Anterior cingulate cortex (tissue), 58 donors: ENCODE measurements at places on chromosomes 16 and 17.

DNA sequence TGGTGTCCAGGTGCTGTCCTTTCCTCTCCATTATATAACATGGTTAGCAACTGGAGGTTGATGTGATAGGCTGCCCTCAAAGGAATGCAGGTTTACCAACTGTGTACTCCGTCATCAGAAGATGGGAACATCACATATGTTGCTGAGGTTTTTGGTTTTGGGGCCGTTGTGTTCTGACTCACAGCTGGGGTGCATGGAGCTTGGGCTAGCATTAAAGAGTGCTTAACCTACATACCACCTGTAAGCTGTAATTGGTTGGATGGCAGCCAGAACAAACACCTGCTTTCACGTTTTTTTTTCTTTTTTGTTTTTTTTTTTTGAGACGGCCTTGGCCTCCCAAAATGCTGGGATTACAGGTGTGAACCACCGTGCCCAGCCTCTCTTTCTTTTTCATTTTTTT, 20.9 kb downstream of the TMEM11 start:
- DNase-seq = no peak

GRCh38 chr17:14712611-14713021, 411.7 kb downstream of the HS3ST3B1 start:
- DNase-seq = no peak

GRCh38 chr17:21592774-21593173, 99.5 kb upstream of the KCNJ18 start:
- DNase-seq = no peak

GRCh38 chr17:10357768-10358167, 15.0 kb downstream of the MYH13 start:
- no peak for DNase-seq

GRCh38 chr17:31321966-31322365, 544 bp upstream of the EVI2A start:
- no peak for DNase-seq

GRCh38 chr17:17696882-17697633, 15.8 kb downstream of the RAI1 start:
- DNase-seq = no peak

DNA sequence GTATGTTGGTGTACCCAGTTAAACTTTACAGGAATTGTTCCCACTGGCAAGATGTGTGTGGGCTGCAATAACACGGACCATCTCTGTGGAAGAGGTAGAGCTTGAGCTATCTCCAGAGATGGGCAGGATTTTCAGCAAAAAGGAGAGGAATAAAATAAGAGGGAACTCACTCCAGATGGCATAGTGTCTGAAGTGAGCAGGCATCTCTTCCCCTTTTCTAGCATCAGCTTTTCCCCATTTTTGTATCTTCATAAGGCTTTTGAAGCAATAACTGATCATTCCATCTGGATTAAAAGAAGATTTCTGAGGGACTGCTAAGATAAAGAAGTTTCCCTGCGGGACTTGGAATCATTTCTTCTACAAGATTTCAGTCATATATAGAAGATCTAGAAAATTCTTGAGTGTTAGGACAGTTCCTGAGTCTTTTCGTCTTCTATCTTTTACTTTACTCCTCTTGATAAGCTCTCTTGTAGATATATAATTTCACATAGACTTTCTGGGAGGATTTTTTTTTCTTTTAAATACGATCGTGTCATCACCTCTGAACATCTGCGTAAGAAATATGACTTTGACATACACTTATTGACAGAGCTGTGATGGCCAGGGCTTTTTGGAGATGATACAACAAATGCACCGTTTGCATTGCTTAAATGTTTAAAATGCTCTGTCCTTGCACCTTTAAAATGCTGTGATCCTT, 2.1 kb downstream of the CPD start:
- DNase-seq = no peak

DNA sequence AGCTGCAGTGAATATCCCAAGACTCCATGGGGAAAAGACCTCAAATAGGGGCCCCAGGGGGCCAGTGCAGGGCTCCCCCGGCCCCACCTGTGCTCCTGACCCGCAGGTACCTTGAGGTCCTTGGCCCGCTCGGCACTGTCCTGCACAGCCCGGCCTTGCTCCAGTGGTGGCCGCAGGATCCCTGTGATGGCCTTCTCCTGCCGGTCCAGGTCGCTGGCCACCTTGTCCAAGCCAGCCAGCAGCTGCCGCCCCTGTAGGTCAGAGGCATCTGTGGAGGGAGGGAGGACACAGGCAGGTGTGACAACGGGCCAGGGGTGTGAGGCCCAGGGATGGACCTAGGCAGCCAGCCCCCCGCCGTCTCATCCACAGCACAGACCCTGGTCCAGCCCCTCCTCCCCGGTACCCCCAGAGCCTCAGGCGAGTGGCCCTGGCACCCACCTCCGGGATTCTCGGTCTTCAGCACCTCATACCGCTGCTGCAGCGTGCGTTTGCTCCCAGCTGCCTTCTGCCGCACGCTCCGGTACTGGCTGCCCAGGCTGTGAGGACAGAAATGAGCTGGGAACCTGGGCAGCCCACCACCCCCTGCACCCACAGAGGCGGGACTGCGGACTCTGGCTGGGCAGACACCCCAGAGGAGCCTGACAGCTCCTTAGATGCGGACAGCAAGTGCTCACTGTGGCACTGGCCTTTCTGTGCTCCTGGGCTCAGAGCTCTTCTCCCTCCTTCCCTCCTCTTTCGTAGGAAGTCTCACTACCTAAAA, 43.7 kb downstream of the PPL start:
- DNase-seq = no peak

GRCh38 chr17:57999496-58000017, 7.5 kb downstream of the SRSF1 start:
- DNase-seq = no peak

DNA sequence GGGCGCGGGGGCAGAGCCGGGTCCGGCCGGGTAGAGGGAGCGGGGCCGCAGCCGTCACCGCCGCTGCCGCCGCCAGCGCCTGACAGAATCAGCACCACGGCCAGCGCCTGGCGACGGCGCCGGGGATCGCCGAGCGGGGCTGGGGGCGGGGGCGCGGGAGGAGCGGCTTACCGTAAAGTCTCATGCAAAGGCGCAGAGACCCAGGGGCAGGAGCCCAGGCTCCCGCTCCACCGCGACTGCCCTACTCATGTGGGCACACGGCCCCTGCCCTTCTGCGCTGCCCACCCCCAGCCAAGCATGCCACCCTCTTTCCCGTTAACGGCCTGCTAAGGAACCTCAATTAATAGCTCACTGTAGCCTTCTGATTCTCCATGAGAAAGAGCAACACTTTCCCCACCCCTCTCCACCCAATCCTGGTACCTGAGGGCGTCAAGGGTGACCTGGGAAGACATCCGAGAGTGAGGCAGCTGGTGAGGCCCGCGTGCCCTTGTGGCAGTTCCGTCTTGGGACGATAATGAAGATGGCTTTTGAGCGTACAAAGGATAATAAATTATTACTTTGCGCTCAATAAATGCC, at the start of gene SEZ6:
TSS of gene SEZ6 (minus strand) at position 98 of the 576 bp plus-strand sequence. CDS start 164 bp downstream, outside the sequence.
- DNase-seq = peak; percentile 84

DNA sequence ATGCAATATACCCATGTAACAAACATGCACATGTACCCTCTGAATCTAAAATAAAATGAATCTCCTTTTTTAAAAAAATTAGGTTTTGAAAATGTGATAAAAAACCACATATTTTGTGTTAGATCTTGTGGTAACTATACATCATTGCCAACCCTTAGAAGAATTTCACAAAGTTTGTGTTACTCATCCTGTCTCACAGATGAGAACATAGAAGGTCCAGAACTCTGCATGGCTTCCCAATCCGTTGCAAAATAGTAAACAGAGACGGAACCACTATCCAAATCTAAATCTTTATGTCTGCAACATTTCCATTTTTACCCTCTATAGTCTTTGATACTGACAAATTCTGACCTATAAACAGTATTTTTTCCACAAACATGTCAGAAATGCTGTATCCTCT, 759.9 kb downstream of the KCNJ2 start:
- no peak for DNase-seq

DNA sequence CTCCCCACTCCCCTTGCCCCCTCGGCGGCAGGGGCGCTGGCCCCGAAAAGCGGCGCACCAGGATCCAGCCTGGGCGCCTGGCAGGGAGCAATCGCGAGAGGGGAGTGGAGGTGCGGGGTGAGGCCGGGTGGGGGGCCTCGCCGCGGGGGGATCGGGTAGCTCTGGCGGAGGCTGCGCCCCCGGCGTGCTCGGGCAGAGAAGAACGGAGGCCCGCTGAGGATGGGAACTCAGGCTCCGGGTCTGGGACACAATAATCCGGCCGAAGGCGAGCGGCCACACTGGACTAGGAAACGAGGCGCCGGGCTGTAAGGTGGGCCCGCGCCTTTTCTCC, 721 bp upstream of the PCGF2 start:
- no peak for DNase-seq

DNA sequence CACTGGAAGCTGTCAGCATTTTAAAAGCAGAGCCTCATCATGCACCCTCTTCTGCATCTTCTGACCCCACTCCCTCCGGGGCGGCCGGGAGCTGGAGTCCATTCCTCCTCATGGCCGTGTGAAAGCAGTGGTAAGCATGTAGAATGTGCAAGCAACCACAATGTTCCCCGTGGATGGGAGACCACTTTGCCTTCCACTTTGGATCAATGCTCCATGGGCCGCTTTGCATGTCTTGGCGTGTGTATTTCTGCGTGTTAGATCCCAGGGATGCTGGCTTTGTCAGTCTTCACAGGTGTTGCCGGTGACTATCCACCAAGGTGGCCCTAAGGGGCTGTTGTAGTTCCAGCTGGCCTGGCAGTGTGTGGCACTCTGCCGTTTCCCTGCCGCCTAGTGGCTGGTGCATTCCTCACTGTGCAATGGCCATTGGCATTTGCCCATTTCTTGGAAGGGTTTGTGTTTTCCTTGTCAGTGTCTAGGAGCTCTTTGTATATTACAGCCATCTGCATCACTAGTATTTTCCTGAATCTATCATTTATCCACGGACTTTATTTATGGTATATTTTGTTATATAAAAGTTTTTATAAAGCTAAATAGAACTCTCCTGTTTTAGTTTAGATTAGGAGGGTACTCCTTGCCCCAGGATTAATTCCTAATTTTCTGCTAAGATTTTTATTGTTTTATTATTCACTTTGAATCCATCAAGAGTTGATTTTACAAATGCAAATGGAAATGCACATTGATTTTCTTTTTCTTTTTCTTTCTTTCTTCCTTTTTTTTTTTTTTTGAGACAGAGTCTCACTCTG, 5.8 kb upstream of the ALDH3A1 start:
- DNase-seq = peak; percentile 12

DNA sequence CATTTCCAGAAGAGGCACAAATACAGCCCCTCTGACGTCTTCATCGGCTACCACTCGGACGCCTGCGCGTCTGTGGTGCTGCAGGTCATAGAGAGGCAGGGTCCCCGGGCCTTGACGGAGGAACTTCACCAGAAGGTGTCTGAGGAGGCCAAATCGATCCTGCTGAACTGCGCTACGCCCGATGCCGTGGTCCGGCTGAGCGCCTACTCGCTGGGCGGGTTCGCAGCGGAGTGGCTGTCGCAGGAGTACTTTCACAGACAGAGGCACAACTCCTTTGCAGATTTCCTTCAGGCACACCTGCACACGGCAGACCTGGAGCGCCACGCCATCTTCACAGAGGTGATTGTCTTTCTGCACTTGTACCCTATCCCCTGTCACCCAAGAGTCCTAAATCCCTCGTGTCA, 67.0 kb upstream of the ENDOV start:
- no peak for DNase-seq

GRCh38 chr16:78217276-78217675, 117.8 kb downstream of the WWOX start:
- DNase-seq = no peak

- no peak for DNase-seq
Measured at GRCh38 chr16:17301184-17301583, 169.6 kb downstream of the XYLT1 start.

- DNase-seq = peak; percentile 65
Measured at GRCh38 chr16:66335704-66336329, 30.7 kb upstream of the CDH5 start.

DNA sequence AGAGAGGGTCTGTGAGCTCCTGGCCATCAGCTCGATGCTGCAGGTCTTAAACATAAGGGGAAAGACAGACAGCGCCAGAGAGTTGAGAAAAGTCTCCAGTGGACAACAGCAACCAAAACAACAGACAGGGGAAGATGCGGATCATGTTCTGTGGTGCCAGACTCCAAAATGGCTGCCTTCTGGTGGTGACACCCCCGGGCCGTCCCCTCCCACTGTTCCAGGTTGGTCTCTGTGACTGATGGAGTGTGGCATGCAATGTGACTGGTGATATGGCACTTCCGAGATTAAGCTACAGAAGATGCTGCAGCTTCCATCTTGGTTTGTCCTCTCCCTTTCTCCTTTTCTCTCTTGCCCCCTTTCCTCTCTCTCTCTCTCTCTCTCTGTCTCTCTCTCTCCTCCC, 40.4 kb upstream of the RBFOX3 start:
- no peak for DNase-seq

DNA sequence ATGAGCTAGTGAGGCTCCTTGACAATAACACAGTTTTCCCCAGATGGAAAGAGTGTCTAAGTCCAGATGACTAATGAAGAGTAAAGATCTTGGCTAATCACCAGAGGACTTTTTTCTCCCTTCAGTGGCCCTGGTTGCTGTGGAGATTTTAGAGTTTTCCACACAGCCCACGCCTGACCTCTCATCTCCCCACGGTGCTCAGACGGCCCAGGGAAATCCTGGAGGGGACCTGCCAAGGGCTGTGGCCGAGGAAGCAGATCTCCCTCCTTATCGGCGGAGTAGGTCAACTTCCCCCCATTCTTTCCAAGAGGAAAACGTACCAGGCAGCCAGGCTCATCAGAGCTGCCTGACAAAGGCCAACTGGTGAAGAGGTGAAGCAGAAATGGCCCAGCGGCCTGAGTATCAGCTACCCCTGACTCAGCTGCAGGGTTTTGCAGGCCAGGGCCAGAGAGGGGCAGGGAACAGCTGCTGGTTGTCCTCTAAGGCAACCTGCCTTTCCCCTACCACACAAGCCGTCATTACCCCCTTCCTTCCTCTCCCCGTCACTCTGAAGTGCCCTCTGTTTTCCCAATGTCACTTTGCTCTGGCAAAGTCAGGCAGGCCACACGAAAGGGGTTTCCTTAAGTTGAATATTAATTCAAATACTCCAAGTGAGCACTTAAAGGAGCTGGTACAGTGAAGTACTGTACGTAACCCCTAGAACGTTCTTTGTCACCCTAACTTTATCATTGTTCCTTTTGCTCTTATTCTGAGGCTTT, 140.2 kb upstream of the ADAMTS18 start:
- DNase-seq = no peak

DNA sequence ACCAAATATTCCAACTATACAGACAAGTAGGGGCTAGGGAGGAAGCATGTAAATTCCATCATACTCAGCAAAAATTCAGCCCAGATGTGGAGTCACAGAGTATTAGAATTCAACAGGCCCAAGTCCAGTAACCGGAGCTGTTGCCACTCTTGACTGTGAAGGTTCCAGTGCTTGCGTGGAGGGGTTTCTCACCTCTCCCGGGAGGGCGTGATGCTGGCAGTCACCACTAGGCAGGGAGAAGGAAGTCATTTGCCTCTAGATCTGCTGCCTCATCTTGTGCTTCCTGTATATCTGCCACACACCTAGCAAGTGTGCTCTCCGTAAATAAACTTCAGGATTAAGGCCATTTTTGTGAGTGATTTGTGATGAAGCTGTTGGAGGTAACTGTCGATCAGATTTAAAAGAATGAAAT, 1.0 kb upstream of the CKLF start:
- DNase-seq = no peak

- no peak for DNase-seq
Measured at GRCh38 chr16:61182391-61182790, 853.8 kb downstream of the CDH8 start.
